ENCODE measurements at places on chromosomes 7 and 10.

GRCh38 chr10:86188796-86189558 is 177.6 kb downstream of the GRID1 start:
- no peak for DNase-seq

- DNase-seq, result no peak
These were observed 73.3 kb downstream of the TAF3 start for GRCh38 chr10:7891634-7892033.

DNA sequence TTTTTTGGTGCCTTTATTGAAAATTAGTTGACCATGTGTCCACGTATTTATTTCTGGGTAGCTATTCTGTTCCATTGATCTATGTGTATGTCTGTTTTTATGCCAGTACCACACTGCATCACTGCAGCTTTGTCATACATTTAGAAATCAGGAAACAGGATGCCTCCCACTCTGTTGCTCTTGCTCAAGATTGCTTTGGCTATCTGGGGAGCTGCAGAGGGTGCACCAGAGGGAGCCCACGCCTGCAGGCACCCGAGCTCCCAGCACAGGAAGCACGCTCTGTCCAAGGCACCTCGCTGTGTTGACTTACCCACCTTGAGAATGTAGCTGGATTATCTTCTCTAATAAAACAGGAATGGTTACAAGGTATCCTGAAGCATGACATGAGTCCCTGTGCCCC is 301.7 kb downstream of the TCERG1L start:
- DNase-seq, result no peak

DNA sequence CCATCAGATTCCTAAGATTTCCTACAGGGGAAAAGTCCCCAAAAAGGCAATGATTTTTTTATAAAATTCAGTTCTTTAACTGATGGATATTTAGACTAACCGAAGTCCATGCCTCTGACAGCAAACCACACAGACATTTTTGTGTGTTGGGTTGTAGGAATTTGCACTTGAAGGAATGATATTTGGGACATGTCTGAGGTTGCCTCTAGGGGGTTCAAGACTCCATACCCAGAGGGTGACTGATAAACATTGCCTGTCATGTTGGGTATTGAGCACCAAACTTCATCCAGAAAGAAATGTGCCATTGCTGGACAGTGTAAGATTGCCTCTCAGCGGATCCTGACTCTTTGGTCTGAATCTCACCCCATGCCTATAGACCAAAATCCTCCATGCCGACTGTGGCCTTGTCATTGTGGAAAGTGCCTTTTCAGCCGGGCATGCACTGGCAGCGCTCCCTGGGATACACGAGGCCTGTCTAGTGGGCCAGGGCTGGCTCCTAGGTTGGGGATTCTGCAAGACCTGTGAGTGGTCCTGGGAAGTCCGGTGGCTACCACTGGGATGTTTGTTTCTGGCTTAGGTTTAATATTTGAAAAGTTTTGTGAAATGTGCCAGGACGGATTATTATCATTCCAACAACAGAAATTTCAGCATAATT is 252.9 kb downstream of the WDR37 start:
- DNase-seq, result no peak
